Amniotic stem cell (primary cell): ENCODE measurements at places on chromosomes 16 and 17.

DNA sequence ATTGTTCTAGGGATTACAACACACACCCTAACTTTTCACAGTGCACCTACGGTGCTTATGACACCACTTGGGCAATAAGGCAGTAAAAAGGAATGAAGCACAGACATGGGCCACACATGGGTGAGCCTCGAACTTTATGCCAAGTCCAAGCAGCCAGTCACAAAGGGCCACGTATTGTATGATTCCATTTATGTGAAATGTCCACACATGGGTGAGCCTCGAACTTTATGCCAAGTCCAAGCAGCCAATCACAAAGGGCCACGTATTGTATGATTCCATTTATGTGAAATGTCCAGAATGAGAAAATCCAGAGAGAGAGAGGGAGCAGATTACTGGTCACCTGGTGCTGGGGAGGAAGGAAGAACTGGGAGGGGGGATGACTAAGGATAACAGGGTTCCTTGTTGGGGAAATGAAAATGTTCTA lies 22.2 kb downstream of the RMI2 start:
- DNase-seq = no peak

- DNase-seq = no peak
These were observed 17.9 kb downstream of the ACSM3 start for GRCh38 chr16:20781697-20782096.

GRCh38 chr17:77490361-77491183 lies 349.8 kb downstream of the SEC14L1 start:
- no peak for DNase-seq

DNA sequence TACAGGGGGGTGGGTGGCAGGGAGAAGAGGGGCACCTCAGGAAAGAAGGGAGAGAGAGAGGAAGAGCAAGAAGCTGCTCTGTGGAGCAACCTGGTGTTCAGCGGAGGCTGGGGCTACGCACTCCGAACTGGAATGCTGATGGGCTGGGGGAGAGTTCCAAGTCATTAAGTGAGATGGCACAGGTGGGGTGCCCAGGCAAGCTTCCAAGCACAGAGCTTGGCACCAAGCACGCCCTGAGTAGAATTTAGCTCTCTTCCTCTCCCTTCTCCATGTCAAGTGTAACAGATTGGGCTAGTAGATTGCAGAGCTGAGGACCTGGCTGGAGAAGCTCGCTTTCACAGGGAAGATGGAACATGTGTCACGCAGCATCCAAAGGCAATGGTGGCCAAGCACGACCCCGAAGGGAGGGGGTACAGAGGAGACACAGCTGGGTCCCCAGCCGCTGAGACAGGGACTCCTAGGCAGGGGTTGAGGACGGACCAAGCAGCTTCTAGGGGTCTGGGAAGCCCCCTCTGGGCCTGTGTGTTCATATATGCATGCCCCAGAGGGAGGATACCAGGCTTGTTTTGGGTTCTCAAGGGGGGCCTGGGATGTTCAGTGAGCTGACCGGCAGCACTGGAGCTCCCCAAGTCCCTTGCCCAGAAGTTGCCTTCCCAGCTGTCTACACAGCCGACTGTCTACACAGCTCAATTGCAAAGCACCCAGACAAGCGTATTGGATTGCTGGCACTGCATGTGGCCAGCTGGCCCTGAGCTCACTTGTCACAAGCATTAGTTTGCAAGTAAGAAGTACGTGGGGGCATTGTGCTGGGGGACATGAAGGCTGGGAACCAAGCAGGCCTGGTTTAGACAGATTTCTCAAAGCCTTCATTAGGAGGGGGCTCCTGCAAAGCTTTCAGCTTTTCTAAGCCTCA lies 247.8 kb downstream of the ENGASE start:
- no peak for DNase-seq

GRCh38 chr16:4285167-4285566 lies 12.3 kb upstream of the TFAP4 start:
- no peak for DNase-seq

GRCh38 chr17:7744416-7744815 lies 26.9 kb downstream of the DNAH2 start:
- no peak for DNase-seq

GRCh38 chr17:48637323-48638260 lies 11.4 kb upstream of the HOXB9 start:
- DNase-seq = no peak

DNA sequence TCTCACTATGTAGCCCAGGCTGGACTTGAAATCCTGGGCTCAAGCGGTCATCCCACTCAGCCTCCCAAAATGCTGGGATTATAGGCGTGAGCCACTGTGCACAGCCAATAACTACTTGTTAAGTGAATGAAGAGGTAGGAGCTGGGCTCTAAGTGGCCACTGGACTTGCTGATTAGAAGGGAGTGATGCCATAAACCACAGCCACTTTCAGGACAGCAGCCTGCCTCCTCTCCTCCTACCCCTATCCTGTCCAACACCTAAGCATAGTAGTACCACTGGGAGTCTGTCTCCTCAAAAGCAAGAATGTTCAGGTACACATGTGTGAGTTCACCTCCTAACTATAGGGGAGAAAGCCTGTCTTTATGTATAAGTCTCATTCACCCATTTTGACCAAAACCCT lies 12.2 kb upstream of the COG7 start:
- no peak for DNase-seq

- no peak for DNase-seq
These were observed 11.4 kb downstream of the MYLK3 start for GRCh38 chr16:46736695-46737094.

DNA sequence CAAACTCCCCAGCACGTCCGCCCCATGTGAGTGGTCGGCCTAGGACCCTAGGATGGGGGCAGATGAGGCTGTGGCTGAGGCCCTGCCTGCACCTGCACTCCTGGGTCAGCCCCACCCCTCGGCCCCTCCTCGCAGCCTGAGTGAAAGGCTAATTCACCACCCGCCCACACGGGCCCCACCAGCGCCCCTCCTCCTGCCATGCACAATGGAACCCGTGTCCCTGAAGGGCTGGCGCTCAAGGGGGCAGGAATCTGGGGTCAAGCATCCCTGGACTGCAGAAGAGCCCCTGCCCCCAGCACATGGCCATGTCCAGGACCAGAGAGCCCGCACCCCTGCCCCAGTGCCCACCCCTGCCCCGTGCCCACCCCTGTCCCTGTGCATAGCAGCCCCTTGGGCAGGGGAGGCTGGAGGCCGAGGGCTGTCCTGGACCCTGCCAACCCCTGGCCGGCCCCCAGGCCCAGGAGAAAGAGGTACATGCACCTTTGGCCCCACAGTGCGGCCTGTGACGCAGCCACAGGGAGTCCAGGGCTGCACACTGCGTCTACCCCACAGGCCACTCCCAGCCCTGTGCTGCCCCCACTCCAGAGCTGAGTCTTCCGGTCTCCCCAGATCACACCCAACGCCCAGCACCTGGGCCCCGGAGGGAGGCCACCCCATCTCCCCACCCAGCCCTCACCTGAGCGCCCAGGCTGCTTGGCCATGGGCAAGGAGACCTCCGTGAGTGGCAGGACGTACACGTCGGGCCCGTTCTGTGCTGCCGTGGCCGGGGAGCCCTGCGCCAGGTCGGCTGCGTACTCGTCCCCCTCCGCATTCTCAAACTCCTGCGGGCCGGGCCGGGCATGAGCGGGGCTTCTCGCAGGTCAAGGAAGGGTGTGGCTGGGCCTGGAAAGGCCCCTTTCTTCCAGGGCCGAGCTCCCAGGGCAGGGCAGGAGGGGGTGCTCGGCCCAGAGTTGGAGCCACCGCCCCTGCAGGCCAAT lies 34.6 kb upstream of the PVALEF start:
- DNase-seq = no peak

DNA sequence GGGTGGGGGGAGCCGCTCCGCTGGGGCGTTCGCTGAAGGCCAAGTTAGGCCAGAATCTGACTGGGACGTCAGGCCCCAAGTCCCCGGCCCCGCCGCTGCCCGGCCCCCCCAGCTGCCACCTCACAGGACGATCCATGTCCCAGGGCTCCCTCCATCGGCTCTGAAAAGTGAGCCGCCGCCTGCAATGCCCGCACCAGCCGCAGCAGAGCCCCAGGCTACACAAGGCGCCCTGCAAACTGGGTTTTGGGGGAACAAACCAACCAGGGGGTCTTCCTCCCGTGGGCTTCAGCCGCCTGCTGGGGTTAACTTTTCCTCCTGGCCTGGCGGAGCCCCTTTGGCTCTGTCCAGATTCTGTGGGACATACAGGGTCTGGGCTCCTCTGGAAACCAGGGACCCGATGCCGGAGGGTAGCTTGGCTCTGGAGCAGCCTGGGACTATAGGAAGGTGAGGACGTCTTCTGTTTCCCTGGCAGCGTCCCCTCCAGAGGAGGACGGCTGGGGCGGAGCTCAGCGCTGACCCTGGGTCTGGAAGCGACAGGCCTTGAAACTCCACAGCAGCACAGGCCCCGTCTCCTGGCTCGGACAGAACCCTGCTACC lies 835 bp downstream of the NME4 start:
- DNase-seq = peak; percentile 38

GRCh38 chr16:28858421-28858820 lies 5.2 kb upstream of the SH2B1 start:
- DNase-seq = no peak

GRCh38 chr16:15477802-15478201 lies 43.4 kb downstream of the BMERB1 start:
- DNase-seq = no peak

GRCh38 chr16:4316864-4317531 lies 1.1 kb downstream of the GLIS2 start:
- no peak for DNase-seq

- DNase-seq = no peak
These were observed 907.5 kb downstream of the CDH8 start for GRCh38 chr16:61128545-61129323.

- no peak for DNase-seq
These were observed 77.1 kb downstream of the SDK2 start for GRCh38 chr17:73566905-73567782.

DNA sequence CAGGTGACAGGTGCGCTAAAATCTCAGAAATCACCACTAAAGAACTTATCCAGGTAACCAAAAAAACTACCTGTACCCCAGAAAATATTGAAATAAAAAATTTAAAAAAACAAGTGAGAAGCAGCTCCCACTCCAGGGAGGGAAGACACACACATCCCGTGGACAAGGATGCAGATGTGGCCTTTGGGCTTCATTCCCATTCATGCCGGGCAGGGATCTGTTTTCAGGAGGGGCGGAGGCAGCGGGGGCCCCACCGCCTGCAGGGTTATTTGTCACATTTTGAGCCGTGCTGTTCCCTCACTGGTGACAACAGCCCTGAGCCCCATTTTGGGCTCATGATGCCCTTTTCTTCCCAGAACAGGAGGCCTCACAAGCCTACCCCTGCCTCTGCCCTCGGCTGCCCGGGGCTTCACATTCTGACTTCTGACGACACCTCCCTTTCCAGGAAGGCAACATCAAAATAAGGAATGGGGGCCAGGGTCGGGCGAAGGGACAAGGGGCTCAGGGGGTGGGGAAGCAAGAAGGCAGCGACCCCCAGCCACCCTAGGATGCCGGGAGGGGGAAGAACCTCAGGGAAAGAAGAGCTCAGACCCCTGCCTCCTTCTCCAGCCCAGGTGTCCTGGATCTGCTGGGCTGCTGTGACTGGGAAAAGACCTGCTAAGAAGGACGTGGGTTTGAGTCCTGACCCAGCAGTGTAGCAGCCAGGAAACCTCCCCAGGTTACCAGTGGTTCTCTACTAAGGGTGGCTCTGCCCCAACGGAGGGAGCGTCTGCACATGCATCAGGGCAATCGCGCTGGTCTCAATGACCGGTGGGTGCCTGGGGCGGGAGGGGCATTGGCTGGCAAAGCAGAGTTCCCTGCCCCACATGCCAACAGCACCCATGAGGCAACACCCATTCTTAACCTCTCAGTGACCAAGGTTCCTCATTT lies 2.3 kb upstream of the CD79B start:
- DNase-seq = no peak

DNA sequence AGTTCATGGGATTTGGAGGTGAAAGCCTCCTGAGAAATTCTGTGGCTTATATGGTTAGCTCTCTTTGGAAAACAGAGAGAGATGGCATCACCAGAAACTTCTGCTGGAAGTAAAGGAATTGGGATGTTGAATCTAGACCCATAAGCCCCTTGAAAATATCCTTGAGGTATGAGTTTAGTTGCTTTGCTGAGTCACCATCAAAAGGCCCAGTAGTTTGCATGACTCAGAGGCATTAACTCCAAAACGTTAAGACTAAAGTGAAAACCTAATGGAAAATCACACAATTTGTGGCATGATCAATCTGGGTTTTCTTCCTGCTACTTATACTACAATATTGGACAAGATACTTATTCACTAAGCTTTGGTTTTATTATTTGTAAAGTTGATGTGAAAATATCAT lies 349.2 kb upstream of the SALL1 start:
- no peak for DNase-seq

DNA sequence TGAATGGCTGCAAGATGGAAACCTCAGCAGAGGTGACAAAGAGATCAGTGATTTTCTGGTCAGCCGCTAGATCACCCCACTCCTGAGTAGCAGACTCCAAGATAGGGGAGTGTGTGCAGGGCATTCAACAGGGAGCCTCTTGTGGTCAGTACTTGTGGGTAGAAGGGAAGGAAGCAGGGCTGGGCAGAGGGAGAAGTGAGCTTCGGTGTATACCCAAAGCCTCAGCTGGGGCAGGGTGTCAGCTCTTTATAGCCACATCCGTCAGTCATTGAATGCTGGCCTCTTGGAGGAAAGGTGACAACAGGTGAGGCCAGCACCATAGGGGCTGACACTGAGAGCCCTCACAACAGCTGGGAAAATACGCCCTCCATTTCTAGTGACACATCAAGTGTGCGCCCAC lies 2.2 kb upstream of the SLC12A3 start:
- DNase-seq = no peak

DNA sequence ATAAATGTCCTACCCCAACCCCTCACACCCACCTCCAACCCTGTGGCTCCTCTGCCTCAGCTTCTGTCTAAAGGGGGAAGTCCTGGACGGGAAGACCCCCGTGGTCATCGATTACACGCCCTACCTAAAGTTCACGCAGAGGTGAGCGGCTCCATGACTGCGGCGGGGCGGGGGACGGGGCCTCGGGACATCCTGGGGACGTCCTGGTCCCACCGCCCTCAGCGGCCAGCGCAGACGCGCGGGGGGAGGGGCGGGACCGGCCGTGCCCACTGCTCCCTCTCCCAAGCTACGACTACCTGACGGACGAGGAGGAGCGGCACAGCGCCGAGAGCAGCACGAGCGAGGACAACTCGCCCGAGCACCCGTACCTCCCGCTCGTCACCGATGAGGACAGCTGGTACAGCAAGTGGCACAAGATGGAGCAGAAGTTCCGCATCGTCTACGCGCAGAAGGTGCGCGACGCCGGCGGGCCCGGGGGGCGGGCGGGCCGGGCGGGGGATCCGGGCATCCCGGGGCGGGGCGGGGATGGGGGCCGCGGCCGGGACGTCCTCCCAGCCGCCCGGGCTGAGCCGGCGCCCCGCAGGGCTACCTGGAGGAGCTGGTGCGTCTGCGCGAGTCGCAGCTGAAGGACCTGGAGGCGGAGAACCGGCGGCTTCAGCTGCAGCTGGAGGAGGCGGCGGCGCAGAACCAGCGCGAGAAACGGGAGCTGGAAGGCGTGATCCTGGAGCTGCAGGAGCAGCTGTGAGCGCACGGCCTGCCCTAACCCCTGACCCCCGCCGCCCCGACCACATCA lies 6.7 kb downstream of the RUNDC3A start:
- DNase-seq = no peak
